ENCODE measurements at places on chromosomes 1 and 21.

GRCh38 chr21:25961042-25961441 is 209.5 kb downstream of the APP start:
- DNase-seq = no peak

DNA sequence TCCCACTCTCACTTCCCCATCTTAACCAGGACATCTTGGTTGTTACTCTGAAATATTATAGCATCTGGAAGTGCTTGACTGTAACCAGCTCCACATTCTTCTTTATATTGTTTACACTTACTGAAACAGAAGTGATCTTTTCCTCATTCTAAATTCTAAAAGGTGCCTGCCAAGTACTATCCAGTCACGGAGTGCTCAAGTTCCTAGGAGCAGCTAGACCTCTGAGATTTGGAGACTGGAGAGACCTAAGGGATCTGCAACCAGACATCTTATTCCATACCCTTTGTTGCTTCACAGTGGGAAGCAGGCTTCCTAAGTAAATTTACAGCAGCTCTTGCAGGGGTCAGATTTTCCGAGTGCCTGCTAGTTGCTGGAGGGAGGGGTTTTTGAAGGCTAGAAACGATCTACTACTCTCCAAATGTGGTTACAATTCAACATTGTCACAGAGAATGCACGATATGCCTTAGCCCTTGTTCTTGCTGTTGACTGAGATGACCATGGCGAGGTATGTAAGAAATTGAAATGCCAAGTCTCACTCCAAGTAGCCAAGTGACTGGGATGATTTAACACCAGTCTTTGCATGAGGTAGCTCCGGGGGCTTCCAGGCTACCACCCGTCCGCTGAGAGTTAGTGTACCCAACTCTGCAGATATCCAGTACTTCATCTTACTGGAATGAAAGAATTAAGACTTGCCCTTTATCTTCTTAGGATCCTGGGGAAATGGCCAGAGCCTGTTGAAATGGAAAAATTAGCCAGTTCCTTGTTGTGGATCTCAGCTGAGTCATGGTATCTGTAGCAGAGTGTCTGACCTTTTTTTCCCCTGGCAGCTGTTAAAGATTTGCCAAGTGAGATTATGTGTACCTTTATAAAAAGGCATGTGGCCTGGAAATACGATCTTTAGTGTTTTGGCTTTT is 150.8 kb downstream of the MAST2 start:
- DNase-seq = peak; percentile 11

GRCh38 chr1:157189986-157190982 is 52.1 kb upstream of the ETV3 start:
- DNase-seq = no peak

DNA sequence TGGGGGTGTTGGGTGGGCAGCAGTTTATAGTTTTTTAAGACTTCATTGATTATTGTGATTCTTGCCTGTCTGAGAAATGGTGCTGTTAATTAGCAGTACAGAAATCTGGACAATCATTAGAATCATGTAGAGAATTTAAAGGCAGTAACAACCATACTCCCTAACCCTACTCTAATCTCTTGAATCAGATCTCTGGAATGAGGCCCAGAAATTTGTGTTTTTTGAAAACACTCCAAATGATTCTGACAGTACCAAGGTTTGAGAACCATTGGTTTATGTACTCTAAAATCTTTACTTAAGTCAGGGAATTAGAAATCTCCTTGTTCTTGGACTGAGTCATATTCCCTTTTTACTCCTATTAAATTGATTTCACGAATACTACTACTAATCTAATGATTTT is 24.0 kb downstream of the FNBP1L start:
- no peak for DNase-seq

GRCh38 chr1:44685881-44686280 is 11.4 kb downstream of the ARMH1 start:
- DNase-seq = no peak

- no peak for DNase-seq
Measured at GRCh38 chr1:204751480-204751879, 65.9 kb upstream of the LRRN2 start.
